ENCODE measurements at places on chromosomes 16 and 17.

- DNase-seq: no peak
Measured at GRCh38 chr17:68431661-68432071, 25.6 kb downstream of the WIPI1 start.

GRCh38 chr17:20211246-20211645, 202.1 kb downstream of the SPECC1 start:
- DNase-seq: no peak

- no peak for DNase-seq
Measured at GRCh38 chr17:48503747-48504146, 27.1 kb downstream of the HOXB1 start.

- DNase-seq: no peak
Measured at GRCh38 chr17:38896346-38896954, 26.6 kb downstream of the LASP1 start.

DNA sequence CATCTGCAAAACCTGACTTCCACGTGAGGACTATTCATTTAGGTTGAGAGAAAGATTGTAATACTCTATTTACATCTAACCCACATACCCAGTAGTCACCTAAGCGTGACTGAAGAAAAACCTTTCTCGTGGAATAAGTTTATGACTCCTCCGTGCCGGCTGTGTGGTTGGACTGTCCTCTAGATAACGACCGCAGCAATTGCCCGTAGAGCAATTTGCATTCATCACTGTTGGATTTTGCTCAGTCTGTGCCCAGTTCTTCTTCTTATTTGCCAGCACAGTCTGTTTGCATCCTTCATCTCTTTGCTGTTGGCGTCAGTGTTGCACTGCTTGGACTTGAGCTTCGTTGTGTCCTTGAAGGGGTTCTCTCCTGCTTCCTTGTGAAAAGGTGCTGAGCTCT, 131.3 kb downstream of the CYB561 start:
- DNase-seq: no peak

GRCh38 chr16:60107871-60108270, 1373.8 kb upstream of the GOT2 start:
- DNase-seq: no peak

- DNase-seq: no peak
Measured at GRCh38 chr17:1834380-1835149, 4.8 kb downstream of the RPA1 start.

DNA sequence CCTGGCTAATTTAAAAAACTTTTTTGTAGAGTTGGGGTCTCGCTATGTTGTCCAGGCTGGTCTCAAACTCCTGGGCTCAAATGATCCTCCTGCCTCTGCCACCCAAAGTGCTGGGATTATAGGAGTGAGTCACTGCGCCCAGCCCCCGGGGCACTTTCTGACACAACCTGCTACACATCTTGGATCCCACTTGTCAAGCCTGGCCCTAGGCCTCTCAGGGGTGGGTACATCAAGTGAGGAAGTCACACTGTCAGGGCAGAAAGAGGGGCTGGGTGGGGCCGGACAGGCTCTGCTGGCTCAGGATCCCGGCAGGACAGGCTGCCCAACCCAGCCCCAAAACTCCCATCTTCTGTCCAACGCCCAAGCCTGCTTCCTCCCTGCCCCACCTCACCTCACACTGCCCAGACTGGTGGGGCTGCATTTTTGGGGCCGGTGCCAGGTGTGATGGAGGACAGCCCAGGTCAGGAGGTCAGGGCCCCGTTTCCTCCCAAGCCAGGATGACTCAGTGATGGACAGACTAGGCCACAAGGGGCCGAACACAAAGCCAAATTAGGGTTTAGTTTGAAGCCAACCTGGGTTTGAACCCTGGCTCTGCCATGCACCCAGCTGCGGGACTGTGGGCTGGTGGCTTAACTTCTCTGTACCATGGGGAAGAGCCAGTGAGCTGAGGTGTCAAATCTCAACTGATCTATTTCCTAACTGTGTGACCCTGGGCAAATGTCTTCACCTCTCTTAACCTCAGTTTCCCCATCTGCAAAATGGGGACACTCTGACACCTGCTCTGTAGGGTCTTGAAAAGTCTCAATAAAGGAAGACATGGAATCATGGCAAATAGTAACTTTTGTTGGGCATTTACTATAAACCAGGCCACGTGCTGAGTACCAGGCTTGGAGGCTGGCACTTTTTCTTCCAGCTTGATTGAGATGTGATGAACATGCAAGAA, 8.9 kb upstream of the PPL start:
- no peak for DNase-seq

- DNase-seq: no peak
Measured at GRCh38 chr16:13390093-13390985, 488.9 kb downstream of the SHISA9 start.

DNA sequence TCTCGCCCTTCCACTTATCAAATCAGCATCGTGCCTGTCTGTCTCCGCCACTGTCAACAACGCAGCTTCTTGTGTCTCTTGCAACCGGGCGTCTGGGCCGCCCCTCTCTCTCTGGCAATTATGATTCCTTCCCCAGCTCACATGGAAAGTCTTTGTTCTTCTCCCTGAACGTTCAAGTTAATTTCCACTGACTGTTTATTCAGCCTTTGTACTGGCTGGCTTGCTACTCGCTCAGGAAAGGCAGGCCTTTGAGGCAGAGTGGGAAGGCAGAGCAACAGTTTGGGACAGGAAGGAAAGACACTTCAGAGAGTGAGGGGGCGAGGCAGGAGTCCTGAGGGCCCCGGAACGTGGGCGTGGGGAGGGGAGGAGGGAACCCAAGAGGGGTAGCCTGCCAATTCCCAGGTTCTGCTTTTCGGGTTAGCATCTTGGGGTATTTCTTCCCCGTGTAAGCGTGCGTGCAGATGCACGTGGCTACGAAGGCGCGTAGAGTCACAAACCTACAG, 50.8 kb downstream of the AKAP1 start:
- no peak for DNase-seq

GRCh38 chr16:84410361-84411138, 42.2 kb downstream of the ATP2C2 start:
- DNase-seq: no peak

DNA sequence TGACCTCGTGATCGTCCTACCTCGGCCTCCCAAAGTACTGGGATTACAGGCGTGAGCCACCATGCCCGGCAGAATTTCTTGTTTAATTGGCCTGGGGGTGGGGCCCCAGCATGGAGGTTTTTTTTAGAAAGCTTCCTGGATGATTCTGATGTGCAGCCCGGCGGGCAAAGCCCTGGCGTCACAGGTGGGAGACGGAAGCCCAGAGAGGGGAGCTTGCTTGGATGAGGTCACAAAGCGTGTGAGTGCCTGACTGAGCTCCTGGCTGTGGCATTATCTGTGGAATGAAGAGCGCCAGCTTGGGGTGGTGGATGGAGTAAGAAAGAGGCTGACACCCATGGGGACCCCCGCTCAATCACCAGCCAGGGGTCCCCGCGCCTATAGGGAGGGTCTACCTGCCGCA, 4.1 kb downstream of the VASN start:
- no peak for DNase-seq

DNA sequence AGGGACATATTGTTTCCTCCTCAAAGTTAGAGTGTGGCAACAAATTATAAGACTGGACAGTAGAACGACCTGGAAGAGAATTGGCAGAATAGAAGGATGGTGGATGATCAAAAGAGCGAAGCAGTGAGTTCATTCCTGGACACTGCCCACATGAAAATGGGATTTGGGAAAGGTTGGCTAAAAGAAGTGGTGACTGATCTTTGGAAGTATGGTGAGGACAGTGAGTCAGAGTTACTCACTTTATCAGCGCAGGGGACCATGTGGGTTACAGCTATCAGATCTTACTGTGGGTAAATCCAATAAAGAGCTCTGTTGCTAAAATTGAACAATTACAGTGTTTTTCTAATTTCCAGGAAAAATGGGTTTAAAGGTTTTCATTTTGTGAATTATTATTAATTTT, 2.7 kb upstream of the TANC2 start:
- no peak for DNase-seq

DNA sequence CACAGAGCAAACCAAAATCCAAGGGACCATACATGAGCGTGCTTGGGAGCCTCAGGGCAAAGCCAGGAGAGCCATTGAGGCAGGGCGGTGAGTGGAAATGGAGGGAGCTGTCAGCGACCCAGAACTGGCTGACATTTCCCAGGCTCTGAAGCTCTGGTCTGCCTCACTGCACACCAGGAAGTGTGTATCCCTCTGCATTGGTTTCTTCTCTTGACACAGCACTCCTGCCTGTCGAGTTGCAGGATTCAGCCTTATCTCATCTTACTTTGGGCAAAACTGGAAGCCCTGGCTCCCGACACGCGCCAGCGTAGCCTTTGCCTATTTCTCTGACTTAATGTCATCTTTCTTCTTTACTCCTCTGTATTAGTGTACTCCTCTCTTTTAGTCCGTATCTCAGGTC, 144.7 kb upstream of the HS3ST3A1 start:
- DNase-seq: no peak

DNA sequence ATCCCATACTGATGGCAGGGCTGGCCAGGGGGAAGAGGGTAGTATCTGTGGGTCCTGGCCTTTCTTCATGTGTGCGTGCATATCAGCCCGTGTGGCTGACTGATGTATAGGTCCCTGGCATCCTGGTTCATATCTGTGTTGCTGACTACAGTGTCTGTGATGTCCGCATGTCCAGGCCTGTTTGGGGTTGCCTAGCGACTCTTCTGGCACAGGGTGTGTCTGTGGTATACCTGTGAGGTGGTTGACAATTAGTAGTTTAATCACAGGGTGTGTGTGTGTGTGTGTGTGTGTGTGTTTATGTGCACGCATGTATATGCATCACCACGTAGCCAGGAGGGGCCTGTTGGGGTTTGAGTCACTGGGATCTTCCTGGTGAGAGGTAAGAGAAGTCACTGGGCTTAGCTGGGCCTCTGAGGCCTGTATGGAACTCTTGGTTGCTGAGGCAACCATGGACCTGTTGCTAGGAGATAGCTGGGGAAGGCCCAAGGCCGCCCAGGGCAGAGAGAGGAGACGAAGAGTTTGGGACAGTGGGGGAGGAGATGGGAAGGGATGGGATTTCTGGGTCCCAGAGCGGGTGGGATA, 603 bp upstream of the TMEM95 start:
- DNase-seq: no peak

GRCh38 chr16:87304951-87305350, 12.2 kb downstream of the C16orf95 start:
- DNase-seq: no peak

- DNase-seq: no peak
Measured at GRCh38 chr16:89953671-89954406, 5.3 kb downstream of the DEF8 start.

GRCh38 chr17:7056386-7056785, 12.5 kb upstream of the SLC16A11 start:
- no peak for DNase-seq

DNA sequence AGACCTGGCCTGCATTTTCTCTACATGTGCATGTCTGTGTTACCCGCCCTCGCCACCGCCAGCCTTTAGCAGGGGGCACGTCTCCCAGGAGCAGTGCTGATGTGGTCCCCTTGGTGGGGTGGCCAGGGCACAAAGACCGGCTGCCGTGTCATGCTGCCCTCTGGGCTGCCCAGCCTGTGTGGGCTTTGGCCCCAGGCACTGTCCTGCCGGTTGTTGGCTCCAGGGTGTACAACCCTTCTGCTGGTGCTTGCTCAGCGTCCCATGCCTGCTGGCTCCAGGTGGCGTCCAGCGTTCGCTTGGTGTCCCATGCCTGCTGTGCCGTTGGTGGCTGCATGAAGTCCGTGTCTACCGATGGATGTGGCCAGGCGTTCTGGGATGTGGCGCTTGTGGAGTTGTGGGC, 4.1 kb downstream of the BAIAP2 start:
- DNase-seq: no peak

GRCh38 chr17:40076591-40076990, 13.8 kb downstream of the THRA start:
- no peak for DNase-seq

DNA sequence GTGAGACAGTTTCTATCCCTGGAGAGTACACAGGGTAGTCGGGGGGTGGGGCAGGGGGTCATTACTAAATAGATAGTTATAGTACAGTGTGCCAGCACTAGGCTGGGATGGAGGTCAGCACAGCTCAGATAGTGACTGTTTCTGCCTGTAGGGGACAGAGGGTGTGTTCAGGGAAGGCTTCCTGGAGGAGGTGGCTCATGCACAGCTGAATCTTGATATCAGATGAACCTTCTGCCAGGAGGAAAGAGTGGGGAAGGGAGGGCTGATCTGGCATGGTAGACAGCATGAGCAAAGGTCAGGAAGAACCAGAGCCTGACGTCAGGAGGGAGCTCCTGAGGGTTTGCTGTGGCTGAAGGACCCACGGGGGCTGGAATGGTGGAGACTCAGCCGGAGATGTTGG, 56.6 kb downstream of the OR1D5 start:
- no peak for DNase-seq

DNA sequence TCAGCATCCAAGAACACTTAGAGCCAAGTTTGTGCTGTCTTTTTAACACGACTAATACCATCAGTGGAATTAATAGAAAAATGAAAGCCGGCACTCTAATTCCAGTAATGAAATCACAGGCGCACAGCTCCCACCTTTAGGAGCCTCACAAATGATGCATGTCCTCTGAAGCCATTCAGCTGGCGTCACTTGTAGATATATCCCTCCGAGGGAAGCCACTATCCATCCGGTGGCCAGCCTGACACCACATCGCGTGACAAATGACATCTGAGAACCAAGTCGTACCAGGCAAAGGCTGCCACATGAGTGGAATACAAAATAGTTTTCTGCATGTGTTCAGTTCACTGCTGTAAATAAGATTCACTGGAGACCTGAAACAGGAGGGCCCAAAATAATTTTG, 205.6 kb downstream of the GRIN2A start:
- no peak for DNase-seq

GRCh38 chr17:81404558-81405165, 9.4 kb downstream of the BAHCC1 start:
- no peak for DNase-seq

DNA sequence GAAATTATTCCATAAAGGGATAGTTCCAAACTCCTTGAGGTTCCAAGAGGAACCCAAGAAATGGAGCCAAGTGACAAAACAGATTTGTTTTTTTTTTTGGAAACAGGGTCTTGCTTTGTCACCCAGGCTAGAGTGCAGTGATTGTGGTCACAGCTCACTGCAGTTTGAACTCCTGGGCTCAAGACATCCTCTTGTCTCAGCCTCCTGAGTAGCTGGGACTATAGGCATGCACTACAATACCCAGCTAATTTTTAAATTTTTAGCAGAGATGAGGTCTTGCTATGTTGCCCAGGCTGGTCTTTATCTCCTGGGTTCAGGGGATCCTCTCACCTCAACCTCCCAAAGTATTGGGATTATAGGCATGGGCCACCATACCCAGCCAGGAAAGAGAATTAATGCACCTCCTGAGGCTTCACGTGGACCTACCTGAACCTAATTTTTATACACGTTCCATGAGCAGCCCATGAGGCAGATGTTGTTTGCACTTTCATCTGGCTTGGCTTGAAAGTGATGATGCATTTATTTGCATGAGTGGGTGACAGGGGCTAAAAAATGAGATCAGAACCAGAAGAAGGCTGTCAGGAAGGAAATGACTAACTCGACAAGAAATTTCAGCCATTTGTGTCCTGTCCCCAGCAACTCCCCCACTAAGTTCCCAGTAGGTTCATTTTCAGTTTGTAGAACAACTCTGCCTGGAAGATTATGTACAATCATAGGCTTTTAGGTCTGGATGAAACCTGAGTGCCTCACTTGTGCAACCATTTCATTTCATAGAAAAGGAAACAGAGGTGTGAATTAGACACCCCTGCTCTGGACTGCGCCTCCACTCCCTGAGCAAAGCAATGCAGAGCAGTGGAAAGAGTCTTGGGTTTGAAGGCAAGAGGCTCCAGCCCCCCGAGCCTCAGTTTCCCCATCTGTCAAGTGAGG, 10.3 kb upstream of the IRF8 start:
- no peak for DNase-seq

- no peak for DNase-seq
Measured at GRCh38 chr16:74846714-74847113, 72.1 kb upstream of the FA2H start.

- DNase-seq: no peak
Measured at GRCh38 chr16:22141767-22142166, 20.5 kb upstream of the SDR42E2 start.

All from activated naive CD4-positive, alpha-beta T cell (primary cell).